ENCODE measurements at places on chromosomes 4 and X. TPM values are rescaled to one million over a fixed set of nuclear protein-coding genes. Genes with fewer than 3 reads are reported as not detected.

DNA sequence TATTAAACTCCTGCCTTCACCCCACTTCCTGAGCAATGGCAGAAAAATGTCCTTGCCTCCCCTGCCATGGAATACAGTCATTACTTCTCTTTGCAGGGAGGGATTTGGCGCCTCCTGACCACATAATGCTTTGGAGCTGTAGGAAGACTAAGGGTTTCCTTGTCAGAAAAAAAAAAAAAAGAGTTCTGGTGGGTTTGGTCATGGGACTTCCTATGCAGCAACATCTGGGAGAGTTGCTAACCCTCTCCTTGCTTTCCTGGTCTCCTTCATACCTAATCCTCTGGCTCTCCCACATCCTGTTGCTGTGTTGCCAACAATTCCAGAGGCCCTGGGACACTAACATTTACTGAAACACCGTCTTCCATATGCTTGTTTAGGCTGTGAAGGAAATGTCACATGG lies 75.1 kb upstream of the MBNL3 start:
- DNase-seq, result no peak

GRCh38 chr4:124883632-124884031 lies 171.1 kb upstream of the ANKRD50 start:
- no peak for DNase-seq

DNA sequence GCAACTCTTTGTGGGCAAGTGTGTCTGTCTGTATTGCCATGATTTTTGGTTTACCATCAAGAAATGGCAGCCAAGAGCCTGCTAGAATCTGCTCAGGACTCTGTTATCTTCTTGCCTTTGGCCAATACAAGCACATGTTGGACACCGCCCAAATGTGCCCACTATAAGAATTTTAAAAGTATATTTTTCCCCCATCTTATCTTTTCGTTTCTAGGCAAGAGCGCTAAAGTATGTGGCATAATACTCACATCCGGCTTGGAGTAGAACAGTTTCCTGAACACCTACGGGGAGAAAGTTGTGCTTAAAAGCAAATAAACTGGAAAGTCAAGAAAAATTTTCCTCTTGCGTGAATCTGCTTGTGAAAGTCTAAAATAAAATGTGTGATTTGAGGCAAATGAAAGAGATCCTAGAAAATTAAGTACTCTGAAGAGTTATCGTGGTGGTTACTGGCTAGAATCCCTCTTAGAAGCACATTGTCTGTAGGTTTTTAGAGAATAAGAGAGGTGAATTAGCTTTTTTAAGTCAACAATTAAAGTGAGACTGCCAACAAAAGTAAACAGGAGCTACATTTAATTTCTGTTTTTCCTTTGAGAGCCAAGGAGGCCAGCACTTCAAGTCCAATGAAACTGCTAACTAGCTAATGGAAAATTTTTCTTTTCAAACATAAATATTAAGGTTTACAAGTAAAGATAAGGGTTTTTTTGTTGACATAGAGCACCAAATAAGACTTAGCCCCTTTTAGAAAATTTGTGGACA lies 220.2 kb downstream of the SOWAHB start:
- no peak for DNase-seq

DNA sequence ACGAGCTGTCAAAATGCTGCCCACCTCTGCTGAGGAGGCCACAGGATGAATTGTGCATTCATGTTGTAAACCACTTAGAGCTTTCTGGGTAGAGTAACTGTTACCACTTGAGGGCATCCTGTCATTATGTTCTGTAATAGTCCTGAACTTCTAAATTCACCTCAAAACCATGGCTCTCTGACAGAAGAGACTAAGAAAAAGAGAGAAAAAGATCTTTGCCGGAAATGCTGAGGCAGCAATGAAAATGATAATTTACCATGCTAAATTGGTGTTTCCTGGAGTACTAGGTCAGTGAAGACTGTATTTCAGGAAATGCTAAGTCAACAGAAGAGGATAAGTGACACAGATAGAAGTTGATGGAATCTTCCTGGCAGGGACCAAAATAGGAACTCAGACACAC lies 942.3 kb upstream of the SLIT2 start:
- no peak for DNase-seq

GRCh38 chrX:150450519-150451177 lies 87.5 kb downstream of the MAMLD1 start:
- DNase-seq, result no peak

GRCh38 chrX:44675362-44676024 lies 132.8 kb upstream of the FUNDC1 start:
- peak; percentile 23 for DNase-seq

Gene FAM90A26
- not detected for total RNA-seq

Gene ODAPH
- total RNA-seq, result not detected

Gene EOLA2
- 30.2 TPM for total RNA-seq

Gene MND1
- 1.7 TPM for total RNA-seq

Measured in mucosa of gallbladder (tissue), 1 donor.